Mesothelial cell of epicardium (in vitro differentiated cells): ENCODE measurements at places on chromosomes 12 and 14. TPM values are rescaled to one million over a fixed set of nuclear protein-coding genes. Genes with fewer than 3 reads are reported as not detected.

The IL22 gene
- not detected in 3 replicates for total RNA-seq

The IL26 gene
- not detected in 3 replicates for total RNA-seq

The IL31 gene
- not detected in 3 replicates for total RNA-seq

The APOF gene
- total RNA-seq = not detected in 3 replicates

The PRKAG1 gene
- 58.7 to 61.8 TPM (median 59.4 TPM) in 3 replicates for total RNA-seq

The MAP4K5 gene
- total RNA-seq = 80.9 to 95.4 TPM (median 94.5 TPM) in 3 replicates

The PRPF40B gene
- total RNA-seq = 56.7 to 62.0 TPM (median 56.9 TPM) in 3 replicates

The CEP290 gene
- 39.2 to 42.5 TPM (median 39.4 TPM) in 3 replicates for total RNA-seq

The SUSD6 gene
- total RNA-seq = 34.7 to 37.3 TPM (median 35.3 TPM) in 3 replicates

The KRT72 gene
- not detected in 3 replicates for total RNA-seq
